ELF-1 (cell line): ENCODE measurements at places on chromosomes 6 and 20.
A peak's percentile ranks its signal among the peaks of the same experiment; 100 is the strongest.

- DNase-seq, result no peak
These were observed 17.7 kb upstream of the DST start for GRCh38 chr6:56660381-56660730.

DNA sequence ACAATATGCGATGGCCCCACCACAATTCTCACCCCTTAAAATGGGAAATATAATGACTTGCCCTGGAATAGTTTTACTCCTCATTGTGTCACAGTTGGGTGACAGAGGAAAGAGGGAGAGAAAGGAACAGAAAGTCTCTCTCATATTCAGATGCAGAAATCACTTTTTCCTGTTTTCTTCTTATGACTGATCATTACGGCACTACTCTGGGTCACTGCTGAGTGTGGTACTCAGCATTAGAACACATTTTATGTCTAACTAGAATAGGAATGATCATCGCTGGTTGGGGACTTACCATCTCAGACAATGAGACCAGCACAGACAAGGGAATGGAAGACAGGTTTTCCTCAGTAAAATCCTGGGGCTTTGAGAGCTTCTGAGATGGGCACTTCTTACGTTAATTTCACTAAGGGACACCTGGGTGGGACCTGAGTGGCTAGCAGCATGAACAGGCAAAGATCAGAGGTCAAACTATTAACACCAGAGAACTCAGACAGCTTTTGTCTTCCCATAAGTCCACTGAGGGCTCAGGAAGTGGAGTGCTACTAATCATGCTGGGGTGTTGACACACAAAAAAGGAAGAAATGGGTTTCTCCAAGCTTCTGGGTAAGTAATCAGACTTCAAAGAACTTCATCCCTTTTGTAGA, 54.9 kb upstream of the ARHGAP18 start:
- DNase-seq, result no peak

- DNase-seq, result peak; percentile 98
These were observed 11.7 kb upstream of the FAM83C start for GRCh38 chr20:35303735-35304491.

- peak; percentile 70 for DNase-seq
These were observed 721 bp downstream of the KDM1B start for GRCh38 chr6:18155864-18156421.

GRCh38 chr20:21340991-21341697, 38.0 kb downstream of the XRN2 start:
- DNase-seq, result no peak

- no peak for DNase-seq
These were observed 235.9 kb downstream of the BTBD3 start for GRCh38 chr20:12153628-12154027.

- DNase-seq, result no peak
These were observed 67.3 kb downstream of the KLHL32 start for GRCh38 chr6:96991618-96992342.

DNA sequence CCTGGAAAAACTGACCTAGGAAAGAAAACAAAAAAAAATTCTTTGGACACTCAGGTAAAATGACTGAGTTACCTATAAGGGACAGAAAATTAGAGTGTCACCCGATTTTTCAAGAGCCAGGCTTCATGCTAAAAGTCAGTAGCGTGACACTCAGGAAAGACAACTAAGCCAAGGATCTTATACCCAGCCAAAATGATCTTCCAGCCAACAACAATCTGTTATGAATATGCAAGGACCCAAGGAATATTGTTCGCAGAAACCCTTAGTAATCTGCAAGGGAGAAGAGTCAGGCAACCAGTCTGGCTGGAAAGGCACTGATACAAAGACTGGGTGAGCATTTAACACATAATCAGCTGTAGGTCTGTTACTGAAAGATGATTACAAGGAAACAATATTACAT, 203.6 kb downstream of the GMPR start:
- DNase-seq, result no peak

- DNase-seq, result no peak
These were observed 55.1 kb downstream of the TMEM200A start for GRCh38 chr6:130420911-130421310.

- no peak for DNase-seq
These were observed 2.5 kb downstream of the TMEM63B start for GRCh38 chr6:44129841-44130322.

DNA sequence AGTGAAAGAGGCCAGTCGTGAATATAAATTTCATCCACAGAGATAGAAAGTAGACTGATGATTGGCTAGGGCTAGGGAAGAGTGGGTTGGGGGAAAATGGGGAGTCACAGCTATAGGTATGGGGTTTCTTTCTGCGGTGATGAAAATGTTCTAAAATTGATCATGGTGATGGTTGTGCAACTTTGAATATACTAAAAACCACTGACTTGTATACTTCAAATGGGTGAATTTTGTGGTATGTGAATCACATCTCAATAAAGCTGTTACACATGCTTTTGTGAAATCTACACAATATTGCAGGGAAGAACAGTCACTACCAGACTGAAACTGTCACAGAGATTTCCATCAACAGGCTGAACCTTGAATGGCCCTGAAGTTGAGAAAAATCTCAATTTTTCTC, 61.5 kb downstream of the LYRM4 start:
- DNase-seq, result no peak

DNA sequence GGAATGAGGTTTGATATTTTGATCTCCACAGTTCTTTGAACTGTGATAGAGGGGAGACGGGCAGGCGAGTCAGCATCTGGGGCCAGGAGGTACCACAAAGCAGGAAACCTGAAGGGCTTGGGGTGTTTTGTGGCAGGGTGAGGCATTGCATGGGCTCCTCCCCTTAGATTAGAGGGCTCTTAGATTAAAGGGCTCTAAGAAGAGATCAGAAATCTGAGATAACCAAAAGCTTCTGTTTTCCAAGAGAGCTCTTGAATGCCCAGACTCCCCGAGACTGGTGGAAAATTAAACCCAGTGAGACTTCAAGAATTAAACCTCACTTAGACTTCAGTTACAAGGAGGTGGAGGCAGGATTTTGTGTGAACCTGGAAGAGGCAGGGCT, 2.4 kb upstream of the GPX5 start:
- DNase-seq, result peak; percentile 20

DNA sequence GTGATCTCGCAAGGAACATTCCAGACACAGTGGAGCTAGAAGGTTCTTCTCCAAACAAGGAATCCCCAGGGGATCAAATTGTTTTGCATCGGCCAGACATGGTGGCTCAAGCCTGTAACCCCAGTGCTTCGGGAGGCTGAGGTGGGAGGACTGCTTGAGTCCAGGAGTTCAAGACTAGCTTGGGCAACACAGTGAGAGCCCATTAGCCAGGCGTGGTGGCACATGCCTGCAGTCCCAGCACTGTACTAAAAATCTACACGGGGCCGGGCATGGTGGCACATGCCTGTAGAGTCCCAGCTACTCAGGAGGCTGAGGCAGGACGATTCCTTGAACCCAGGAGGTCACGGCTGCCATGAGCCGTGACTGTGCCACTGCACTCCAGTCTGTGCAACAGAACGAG, 15.3 kb downstream of the GMEB2 start:
- DNase-seq, result no peak

DNA sequence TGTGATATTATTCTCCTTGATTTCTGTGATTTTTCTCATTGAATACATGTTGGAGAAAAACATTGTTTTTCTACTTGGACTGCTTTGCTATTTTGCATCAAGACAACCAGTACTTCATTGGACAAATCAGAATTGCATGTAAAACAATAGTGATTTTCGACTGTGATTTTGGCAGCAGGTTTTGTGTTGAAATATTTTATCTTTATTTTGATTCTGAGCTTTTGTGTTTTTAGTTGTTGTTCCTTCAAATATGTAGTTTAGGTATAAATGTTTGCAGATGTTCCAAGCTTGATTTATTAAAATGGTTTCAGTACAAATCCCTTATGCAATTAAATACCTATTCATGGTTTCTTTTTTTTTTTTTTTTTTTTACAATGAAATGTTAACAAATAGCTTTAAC, 754.1 kb downstream of the DOK5 start:
- no peak for DNase-seq

DNA sequence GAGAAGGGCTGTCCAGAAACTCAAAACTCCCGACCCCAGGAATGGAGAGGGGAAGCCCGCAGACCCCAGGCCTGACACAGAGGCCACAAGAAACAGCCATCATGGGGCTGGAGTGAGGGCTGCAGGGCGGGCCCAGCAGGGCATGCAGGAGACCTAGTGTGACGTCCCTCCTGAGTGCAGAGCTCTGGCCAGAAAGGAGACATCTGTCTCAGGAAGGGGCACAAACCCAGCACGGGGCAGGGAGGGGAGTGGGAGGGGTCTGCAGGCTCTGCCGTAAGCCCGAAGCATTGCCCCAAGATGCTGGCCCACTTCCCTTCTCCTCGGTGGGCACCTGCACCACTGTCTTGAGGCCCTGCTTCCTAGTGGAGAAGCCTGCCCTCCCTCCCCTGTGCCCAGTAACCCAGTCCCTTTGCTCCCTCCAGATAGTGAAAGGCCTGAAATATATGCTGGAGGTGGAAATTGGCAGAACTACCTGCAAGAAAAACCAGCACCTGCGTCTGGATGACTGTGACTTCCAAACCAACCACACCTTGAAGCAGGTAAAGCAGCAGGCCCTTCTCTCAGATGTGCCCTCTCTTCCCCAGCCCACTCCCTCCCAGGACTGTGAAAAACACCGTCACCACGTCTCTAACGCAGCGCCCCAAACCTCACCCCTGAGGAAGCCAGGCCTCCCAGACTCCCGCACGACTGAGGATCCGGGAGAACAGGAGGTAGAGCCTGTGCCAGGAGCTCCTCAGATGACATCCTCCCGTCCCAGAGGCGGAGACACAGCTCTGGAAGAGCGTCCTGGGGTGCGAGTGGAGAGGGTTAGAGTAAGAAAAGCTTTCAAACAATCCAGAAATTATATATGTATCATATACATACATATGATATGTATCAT, 9.7 kb downstream of the CST7 start:
- no peak for DNase-seq
